ENCODE measurements at places on chromosomes 5 and 9.

- peak overlapping the region; percentile 81 for H3K27ac ChIP-seq
- no peak overlapping the region for H3K4me3 ChIP-seq
- no peaks in the 10 kb centered on the region for H3K36me3 ChIP-seq
- peak; percentile 87 for DNase-seq
These were observed 119.5 kb downstream of the SYK start for GRCh38 chr9:90921104-90921503.

GRCh38 chr5:24433555-24433954, 211.2 kb downstream of the CDH10 start:
- no peaks in the 10 kb centered on the region for H3K27me3 ChIP-seq
- no peak overlapping the region for H3K27ac ChIP-seq
- no peak for DNase-seq

DNA sequence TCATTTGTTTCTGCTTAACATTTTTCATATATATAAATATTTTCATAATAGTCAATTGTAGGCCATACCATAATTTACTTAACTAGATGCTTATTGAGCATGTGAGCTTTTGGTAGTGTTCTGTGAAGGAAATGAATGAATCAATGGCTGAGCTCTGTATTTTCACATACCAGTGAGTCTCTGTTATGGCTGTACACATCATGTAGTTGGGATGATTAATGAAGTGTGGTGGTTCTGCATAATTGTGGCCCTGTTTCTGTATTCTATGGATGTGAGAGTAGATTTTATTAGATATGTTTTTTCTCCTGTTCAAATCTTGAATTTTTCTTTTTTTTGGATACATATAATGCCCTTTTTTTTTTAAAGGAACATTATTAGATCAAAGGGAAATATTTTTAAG, 56.2 kb downstream of the CTNNA1 start:
- H3K4me1 ChIP-seq: peaks cover 58% of the 10 kb centered on the region
- peaks cover 34% of the 10 kb centered on the region for H3K36me3 ChIP-seq
- no peak for DNase-seq
- no peak overlapping the region for H3K4me3 ChIP-seq
- H3K27me3 ChIP-seq: no peaks in the 10 kb centered on the region
- H3K27ac ChIP-seq: no peak overlapping the region

DNA sequence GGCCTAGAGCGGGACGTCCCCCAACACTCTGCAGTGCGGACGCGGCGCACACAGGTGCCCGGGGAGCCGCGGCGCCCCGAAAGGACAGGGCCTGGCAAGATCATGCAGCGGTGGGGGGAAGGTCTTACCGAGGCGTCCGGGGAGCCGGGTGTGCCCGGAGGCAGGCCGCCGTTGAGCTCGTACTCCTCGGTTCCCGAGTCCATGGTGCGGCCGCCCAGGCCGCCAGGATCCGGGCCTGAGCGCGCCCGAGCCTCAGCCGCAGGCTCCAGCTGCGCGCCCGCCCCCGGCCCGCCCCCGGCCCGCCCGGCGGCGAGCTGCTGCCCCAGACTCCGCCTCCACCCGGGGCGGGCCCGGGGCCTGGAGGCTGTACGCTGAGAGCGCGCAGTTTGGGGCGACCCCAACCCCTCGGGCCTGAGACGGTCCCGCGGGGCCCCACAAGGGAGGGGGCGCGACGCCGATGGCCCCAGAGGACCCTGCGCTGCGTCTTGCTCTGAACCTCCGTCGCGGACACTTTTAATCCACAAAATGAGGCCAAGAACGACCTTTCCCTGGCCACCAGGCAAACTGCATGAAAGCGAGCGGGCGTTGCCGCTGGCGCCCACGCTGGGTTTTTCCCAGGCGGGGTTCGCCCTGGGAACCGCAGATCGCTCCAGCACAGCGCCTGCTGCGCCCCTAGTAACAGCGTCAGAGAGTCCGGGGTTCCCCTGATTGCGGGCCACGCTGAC, at the start of gene NINJ1:
Gene NINJ1, minus strand, starts transcription at position 237 of the 725 bp plus-strand sequence. Its CDS starts 34 bp downstream, at position 203.
- peak; percentile 76 for DNase-seq
- peaks cover 64% of the 10 kb centered on the region for H3K4me1 ChIP-seq
- H3K36me3 ChIP-seq: no peaks in the 10 kb centered on the region
- no peaks in the 10 kb centered on the region for H3K27me3 ChIP-seq
- peak within 1 kb of the TSS; percentile 93 for H3K27ac ChIP-seq

DNA sequence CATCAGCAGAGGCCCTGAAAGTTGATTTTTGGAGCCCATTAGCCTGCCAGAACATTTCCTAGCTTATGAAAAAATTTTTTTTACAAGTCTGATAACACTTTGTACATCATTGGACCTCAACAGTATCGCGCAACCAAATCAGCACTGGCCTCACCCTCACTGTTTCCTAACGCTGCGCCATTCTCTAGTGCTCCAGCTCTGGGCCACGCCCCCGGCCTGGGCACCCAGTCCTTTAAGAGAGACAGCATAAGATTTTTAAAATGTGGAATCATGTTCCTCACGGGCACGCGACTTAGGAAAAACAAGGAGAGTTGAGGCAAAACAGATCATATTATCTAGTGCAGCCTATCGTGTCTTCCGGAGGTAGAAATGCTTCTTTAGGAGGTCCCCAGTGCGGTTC, 114.5 kb downstream of the BOD1 start:
- H3K27ac ChIP-seq: no peak overlapping the region
- no peaks in the 10 kb centered on the region for H3K36me3 ChIP-seq
- H3K27me3 ChIP-seq: no peaks in the 10 kb centered on the region
- no peak overlapping the region for H3K4me3 ChIP-seq
- H3K4me1 ChIP-seq: peaks cover 26% of the 10 kb centered on the region
- DNase-seq: no peak

GRCh38 chr9:71796100-71796767, 27.9 kb upstream of the CEMIP2 start:
- H3K4me1 ChIP-seq: no peaks in the 10 kb centered on the region
- no peak for DNase-seq
- no peaks in the 10 kb centered on the region for H3K36me3 ChIP-seq
- H3K27me3 ChIP-seq: no peaks in the 10 kb centered on the region
- H3K27ac ChIP-seq: no peak overlapping the region
